ENCODE measurements at places on chromosomes 3 and 15.

DNA sequence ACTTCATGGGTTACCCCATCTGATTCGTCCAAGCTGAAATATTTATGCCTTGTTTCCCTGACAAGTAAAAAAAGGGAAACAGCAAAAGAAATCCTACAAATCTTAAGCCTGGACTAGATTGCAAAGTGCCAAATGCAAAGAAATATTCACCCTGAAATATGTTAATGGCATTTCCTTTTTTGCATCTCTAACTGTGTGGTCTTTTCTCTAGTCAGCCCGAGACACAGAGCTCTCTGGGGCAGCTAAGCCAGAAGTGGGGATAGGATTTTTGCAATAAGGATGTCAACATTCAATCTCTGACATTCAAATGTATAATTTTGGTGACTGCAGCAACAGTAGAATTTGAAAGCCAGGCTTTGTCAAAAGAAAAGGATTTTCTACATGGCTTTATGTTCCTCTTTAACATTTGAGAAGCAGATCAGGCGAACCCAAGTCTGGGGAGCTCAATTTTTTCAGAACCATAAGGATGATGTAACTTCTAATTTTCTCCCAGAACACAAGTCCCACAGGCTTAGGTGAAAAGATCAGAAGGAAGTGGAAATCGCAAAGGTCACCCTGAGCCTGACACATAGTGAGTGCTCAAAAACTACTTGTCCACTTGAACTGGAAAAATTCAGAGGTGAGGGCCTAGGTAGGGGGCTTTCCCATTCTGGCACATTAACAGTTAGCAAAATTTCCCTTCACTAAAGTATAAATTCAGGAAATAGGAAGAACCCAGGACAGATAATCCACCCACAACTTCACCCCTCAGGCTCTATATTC lies 28.2 kb upstream of the KCNMB3 start:
- DNase-seq: no peak

DNA sequence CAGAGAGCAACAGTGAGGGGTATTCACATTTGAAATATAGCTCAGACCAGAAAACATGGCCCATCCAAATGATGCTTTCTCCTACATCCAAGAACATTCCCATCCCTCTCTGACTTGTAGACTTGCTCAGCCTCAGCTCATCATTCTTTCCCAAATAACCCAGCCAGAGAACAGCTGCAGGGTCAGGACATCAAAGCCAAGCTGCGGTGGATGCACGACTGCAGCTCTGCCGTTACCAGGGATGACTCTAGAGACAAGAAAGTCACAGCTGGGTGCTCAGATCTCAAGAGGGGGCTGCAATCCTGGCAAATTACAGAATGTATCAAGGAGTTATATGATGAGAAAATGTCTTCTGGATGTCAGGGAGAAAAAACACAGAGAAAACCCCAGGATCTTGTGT lies 944.3 kb downstream of the NTRK3 start:
- DNase-seq: no peak

- no peak for DNase-seq
Measured at GRCh38 chr3:37907906-37908305, 46.2 kb downstream of the CTDSPL start.

DNA sequence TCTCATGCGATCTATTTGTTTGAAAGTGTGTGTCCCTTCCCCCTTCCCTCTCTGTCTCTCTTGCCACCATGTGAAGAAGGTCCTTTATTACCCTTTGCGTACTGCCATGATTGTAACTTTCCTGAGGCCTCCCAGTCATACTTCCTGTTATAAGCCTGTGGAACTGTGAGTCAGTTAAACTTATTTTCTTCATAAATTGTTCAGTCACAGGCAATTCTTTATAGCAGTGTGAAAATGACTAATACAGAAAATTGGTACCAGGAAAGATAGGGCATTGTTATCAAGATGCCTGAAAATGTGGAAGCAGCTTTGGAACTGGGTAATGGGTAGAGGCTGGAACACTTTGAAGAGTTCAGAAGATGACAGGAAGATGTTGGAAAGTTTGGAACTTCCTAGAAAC lies 743.7 kb upstream of the NECTIN3 start:
- no peak for DNase-seq

DNA sequence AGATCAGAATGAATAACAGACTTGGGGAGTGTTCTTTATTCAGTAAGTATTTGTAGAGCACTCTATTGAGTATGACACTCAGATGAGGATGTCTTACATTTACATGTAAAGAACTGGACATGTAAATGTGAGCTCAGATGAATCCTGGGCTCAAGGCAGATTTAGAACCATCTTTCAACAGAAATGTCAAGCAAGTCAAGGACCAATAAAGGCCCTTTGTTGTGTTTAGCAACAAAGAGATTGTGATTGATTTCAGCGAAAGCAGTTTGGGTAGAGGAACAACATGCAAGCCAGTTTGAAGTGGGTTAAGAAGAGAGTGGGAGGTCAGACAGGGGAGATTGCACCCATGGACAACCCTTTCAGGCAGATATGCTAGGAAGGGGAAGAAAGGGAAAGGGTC lies 194.2 kb upstream of the DNAJC19 start:
- no peak for DNase-seq
